Ovary (tissue), 10 donors: ENCODE measurements at places on chromosomes 13 and 19.

- no peak for DNase-seq
These were observed at the start of gene DNAJC15 for GRCh38 chr13:43023289-43023963. TSS of gene DNAJC15 (plus strand) at chr13:43023586. CDS start at chr13:43023627, 41 bp downstream.

DNA sequence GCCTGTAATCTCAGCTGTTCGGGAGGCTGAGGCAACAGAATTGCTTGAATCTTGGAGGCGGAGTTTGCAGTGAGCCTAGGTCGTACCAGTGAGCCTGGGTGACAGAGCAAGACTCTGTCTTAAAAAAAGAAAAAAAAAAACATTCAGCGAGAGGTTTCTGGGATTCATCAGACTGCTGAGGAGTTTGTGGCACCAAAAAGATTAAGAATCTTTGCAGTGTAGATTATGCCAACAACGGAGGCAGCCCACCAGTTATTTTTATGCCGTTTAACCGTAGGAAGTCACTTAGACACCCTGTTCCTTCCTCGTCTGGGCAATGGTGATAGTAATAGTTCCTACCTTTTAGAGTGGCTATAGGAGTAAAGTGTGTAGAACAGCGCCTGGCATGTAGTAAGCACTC is 2.5 kb downstream of the COX6B1 start:
- no peak for DNase-seq

DNA sequence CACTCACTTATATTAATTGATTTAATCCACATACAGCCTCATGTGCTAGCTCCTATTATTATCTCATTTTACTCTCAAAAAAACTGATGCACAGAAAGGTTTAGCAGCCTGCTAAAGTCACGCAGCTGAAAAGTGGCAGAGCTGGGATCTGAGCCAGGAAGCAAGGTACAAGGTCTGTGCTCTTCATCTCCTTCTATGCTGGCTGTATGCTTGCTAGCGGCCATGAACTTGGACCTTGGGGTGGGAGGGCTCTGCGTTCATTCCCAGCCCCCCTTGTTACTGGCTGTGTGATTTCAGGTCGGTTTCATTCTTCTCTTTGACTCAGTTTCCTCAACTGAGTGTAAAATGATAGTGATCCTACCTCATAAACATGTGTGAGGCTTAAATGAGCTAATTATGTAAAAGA is 69.8 kb downstream of the ALOX5AP start:
- DNase-seq = no peak

GRCh38 chr13:70612881-70613280 is 504.6 kb upstream of the KLHL1 start:
- no peak for DNase-seq

DNA sequence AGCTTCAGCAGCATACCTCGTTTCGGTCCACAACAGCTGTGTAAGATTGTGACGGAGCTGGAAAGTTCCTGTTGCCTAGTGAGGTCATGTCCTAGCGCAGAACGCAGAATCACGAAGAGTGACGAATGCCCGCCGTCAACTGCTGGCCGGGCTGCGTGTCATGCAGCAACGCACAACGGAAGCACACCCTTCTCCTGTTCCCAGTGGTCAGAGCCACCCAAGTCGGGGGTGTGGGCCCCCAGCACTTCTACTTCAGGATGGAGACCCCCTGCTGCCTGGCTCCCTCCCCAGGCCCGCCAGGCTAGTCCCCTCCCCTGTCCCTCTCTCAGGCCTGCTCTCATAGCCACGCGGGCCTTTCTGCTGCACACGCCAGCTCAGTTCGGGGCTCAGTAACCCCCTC is 25.9 kb downstream of the C2CD4C start:
- DNase-seq = no peak

GRCh38 chr19:9580728-9581127 is 3.6 kb downstream of the ZNF121 start:
- DNase-seq = no peak

DNA sequence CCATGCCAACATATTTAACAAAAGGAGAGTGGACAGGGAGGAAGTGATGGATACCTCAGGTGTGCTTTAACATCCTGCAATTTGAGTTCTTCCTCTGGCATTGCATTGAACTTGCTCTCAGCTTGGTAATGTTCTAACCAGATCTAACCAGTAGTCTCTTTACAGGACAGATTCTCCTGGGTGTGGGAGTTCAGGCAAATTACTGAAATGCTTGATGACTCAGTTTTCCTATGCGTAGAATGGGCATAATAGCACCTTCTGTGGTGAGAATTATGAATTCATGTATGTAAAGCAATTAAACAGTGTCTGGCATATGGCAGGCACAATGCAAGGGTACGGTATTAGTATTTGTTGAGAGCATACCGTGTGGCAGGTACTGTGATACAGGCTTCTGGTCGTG is 3.6 kb downstream of the AKAP11 start:
- no peak for DNase-seq
